ENCODE measurements at places on chromosomes 13 and 19. TPM values are rescaled to one million over a fixed set of nuclear protein-coding genes. Genes with fewer than 3 reads are reported as not detected.

GRCh38 chr13:111251646-111252445 is 68.6 kb upstream of the TEX29 start:
- no peak for DNase-seq

DNA sequence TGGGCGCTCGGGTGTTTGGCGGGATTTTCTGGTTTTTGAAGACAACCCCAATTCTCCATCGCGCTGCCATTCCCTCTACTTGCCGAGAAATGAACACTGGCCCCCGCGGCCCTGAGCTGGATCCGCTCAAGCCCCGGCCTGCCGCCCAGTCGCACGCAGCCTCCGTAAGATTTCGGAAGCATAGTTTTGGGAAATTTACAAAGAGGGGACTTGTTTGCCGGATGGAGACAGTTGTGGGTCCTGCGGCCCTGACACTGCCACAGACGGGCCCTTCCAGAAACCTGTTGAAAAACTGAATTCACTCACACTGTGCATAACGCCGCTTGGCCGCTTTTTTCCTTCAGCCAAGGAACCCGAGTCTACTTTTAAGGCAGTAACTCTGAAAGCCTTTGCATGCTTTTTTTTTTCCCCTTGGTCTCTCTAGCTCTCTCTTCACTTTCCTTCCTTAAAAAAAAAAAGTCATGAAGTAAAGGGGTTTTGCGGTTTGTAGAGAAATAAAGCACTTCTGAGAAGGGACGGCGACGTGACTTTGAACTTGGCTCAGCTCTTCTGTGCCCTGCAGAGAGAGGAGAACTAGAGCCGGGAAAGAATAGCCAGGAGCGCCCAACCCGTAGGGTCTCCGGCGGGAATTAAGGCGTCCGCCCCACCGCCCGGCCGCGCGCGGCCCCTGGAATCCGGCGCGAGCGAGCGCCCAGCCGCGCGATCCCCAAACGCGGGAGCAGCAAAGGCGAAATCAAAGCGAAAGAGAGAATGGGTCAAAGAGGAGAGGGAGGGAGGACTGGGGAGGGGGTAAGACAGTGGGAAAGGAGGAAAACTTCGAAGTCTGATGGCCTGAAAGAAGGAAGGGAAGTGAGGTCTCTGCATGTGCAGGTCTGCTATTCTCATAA is 3.4 kb upstream of the ZIC2 start:
- no peak for DNase-seq

GRCh38 chr13:31242367-31242766 is 42.6 kb downstream of the B3GLCT start:
- DNase-seq: no peak

DNA sequence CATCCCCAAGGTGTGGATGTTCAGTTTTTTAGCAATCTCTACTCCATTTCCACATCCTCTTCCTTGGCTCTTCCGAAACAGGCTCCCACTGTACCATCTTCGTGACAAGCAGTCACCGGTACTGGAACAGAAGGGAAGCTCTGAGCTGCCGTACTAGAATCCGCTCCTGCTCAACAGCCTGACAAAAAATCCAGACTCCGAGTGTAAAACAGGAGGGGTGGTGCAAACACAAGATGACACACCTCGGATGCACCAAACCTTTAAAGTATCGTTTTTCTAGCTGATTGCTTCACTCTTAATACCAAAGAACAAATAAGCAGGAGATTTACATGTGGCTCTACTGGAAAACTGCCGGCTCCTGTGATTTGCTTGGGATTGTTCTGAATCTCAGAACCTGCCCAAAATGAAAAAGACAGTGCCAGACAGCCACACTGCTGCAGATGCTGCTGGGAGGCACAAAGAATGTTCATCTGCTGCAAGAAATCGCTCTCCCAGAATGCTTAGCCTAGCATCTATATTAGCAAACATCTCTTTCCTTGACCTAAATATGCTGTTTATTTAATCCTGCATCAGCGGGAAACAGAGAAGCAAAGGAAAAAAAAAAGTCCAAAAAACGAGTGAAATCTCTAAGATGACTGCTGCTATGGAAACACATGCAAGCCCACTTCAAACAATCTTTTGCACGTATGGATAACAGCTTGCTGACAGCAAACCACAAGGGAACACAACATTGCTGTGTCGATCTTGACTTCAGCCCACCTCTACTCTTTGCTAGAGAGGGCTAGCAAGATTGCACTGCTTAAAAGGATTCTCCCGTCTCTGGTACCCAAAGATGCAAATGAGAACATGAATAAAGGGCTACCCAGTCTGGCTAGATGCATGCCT is 38.0 kb upstream of the DOCK9 start:
- no peak for DNase-seq

DNA sequence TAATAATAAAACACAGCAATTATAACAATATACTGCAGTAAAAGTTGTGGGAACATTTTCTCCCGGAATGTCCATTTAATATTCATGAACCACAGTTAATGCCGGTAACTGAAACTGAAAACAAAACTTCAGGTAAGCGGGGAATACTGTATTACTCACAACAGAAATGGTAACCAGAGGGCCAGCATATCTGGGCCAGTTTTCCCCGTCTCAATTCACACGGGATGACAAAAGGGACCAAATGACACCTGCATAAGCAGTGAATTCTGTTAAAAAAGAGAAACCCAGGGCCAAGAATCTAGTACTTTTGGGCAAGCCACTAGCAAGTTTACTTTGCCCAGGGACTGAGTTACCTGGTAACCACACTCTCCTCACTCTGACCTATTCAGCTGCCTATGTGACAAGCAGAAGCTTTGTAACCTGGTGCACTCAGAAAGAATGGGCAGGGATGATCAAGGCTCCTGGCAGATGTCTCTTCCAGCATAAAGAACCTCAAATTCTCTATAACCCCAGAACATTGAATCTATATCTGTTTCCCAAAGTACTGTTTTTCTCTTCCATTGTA is 1171.2 kb downstream of the DIAPH3 start:
- DNase-seq: no peak

GRCh38 chr13:89061821-89062220 is 1390.7 kb downstream of the SLITRK5 start:
- no peak for DNase-seq

- DNase-seq: no peak
Observed at GRCh38 chr13:110416131-110417025, 109.3 kb downstream of the COL4A2 start.

GRCh38 chr19:41263042-41263849 is 926 bp upstream of the HNRNPUL1 start:
- DNase-seq: peak; percentile 35

DNA sequence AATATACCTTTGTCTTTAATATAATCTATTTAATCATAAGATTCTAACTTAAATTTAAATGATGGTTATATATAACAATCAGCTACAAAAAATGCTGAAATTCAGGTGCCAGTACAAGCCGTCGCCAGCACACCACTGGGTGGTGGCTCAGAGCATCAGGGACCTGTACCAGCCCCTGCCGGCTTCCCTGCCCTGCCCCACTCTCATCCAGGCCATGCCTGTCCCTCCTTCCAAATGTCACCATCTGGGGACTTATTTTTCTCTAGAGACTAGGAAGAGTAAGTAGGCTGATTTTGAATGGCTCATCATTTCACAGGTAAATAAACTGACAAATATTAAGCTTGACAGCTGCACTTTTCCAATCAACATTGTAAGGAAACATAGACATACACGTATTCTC is 1.6 kb downstream of the METTL21C start:
- no peak for DNase-seq

DNA sequence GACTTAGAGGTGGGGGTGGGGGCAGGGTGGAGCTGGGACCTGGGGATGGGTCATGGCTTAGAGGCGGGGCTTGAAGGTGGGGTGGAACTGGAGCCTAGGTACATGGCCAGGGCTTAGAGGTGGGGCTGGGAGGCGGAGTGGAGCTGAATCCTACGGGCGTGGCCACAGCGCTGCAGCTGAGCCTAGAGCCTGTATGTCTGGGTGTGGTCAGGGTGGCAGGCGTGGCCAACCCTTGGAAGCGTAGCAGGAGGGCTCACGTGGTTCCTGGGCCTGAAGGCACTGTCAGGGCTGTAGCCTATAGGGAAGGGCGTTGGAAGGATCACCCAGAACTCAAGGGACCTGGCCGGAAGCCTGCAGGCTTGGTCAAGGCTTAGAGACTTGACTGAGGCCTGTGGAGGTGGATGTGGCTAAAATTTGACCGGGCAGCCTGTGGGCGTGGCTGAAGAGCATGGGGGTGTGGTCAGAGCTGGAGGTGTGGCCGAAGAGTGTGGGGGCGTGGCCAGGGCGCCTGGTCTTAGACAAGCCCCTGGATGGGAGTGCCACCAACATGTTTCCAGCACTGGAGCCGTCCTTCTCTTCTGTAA is 24.3 kb downstream of the COLGALT1 start:
- DNase-seq: peak; percentile 42

DNA sequence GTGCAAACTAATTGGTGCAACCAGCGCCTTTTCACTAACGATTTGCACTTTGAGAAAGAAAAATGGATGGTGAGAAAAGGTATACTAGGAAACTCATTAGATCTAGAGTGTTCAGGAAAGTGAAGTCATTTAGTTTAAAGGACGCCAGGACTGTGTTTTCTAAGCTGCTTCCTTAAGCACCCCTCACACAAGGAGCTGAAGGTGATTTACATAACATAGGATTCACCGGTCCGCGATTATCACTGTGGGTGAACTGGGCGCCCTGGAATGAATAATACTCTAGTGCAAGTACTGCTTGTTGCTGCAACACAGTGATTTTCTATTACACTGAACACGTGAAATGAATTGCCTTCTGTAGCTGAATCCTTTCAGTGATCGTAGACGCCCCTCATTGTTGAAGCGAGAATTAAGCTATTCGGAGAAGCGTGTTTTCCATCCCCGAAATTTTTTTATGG is 2.6 kb upstream of the MAB21L1 start:
- DNase-seq: no peak

DNA sequence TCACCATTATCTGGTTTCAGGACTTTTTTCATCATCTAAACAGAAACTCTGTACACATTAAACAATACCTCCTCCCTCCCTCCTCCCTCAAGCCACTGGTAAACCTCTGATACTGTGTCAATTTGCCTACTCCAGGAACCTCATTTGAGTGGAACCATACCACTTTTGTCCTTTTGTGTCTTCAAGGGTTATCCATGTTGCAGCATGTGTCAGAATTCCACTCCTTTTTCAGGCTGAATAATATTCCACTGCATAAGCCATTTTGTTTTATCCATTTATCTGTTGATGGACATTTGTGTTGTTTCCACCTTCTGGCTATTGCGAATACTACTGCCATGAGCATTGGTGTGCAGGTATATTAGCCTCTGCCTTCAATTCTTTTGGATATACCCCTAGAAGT is 27.5 kb downstream of the TGDS start:
- DNase-seq: no peak

GRCh38 chr19:18662972-18663732 is 20.3 kb upstream of the CRTC1 start:
- DNase-seq: no peak

GRCh38 chr19:41553804-41554203 is 22.2 kb upstream of the CEACAM21 start:
- DNase-seq: no peak

DNA sequence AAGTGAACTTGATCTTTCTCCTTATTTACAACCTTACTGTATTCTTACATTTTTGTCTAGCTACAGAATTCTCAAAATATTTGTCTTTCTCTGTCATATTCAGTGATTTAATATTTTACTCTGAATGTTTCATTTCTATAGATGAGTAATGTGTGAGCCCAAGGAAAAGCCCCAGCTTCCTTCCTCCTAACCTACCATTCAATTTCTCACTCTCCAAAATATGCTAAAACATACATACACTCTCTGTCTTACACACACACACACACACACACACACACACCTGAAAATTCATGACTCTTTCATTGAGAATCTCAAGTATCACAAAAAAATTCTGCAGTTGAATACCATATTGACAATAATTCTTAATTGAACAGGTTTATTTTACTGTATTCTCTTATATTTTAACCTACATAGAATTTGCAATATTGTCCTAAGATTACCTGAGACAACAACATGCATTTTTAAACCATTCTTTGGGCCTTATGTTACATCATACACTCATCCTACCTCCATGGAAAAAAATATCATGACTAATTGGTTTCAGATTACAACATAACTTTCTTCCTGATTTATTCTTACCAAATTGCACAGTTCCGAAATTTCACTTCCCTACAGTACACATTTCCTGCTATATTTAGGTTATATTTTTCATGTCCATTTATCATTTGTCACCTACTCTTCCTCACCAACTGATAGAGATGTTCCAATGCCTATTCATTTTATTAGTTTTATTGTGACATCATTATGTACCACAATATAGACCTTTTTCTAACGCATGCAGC is 1965.6 kb upstream of the PCDH20 start:
- DNase-seq: no peak

- no peak for DNase-seq
Observed at GRCh38 chr13:48892053-48892687, 83.5 kb upstream of the FNDC3A start.

GRCh38 chr19:2602391-2603181 is 99.9 kb downstream of the GNG7 start:
- DNase-seq: peak; percentile 61

DNA sequence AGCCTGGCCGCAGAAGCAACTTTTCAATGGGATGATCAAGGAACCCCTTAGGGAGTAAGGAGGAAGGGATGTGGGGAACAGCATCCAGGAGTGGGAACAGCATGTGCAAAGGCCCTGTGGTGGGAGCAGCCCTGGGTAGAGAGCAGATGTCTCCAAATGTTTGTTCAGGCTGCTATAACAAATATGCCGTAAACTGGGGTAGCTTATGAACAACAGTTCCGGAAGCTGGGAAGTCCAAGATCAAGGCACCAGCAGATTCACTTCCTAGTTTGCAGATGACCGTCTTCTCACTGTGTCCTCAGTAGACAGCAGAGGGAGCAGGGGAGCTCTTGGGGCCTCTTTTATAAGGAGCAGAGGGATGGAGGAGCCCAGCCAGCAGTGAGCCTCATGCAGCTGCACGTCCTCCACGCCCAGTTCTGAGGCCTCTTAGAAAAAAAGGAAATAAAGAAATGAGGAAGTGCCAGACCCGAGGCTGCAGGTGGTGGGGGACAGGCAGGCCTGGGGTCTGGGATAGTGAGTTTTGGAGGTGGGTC is 4.2 kb upstream of the LRRC25 start:
- peak; percentile 72 for DNase-seq

DNA sequence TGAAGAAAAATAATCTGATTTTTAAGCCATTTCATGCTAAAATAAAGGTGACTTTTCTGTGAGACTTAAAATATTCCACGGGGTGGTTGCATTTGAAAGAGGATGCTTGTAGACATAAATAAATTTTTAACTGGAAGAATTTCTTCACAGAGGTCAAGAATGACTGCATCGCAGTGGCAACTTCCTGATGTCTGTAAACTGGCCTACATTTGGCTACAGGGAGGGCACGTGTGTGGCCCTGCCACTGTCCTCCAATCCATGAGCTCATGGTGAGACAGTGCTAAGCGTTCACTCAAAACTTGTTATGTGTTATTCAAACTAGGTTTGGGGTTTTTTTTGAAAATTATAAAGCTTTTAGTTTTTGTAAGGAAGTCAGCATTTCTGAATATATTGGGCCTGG is 1089.3 kb downstream of the EFNB2 start:
- DNase-seq: no peak

- no peak for DNase-seq
Observed at GRCh38 chr19:8030960-8031359, 21.6 kb upstream of the CCL25 start.

The HCN2 gene
- 4.5 TPM for total RNA-seq

The ZNF763 gene
- not detected for total RNA-seq

The SIGLEC6 gene
- not detected for total RNA-seq

The PEPD gene
- total RNA-seq: 62.7 TPM

The CYP4F22 gene
- 0.04 TPM for total RNA-seq

The CPB2 gene
- not detected for total RNA-seq

The KLK14 gene
- total RNA-seq: not detected

Data from H4 (cell line).